ENCODE measurements at places on chromosomes 1 and 21. TPM values are rescaled to one million over a fixed set of nuclear protein-coding genes. Genes with fewer than 3 reads are reported as not detected.

Gene SLC6A9
- total RNA-seq = 0.57 TPM

Gene HSD3B2
- total RNA-seq = not detected

Gene FAM43B
- total RNA-seq = not detected

Gene ZNF648
- total RNA-seq = not detected

Gene ZMYM1
- 11.8 TPM for total RNA-seq

Gene MAP7D1
- total RNA-seq = 225 TPM

Gene TRAF3IP3
- total RNA-seq = 746 TPM

Gene MANEAL
- 1.1 TPM for total RNA-seq

Gene UBE2U
- not detected for total RNA-seq

Gene OR2W3
- not detected for total RNA-seq
